ENCODE measurements at places on chromosomes 3 and 15.

GRCh38 chr3:106421909-106422308 lies 553.1 kb upstream of the CBLB start:
- DNase-seq, result no peak

- no peak for DNase-seq
These were observed 85.9 kb upstream of the CSPG5 start for GRCh38 chr3:47664519-47664918.

- no peak for DNase-seq
These were observed 13.2 kb downstream of the P2RY14 start for GRCh38 chr3:151265166-151265565.

DNA sequence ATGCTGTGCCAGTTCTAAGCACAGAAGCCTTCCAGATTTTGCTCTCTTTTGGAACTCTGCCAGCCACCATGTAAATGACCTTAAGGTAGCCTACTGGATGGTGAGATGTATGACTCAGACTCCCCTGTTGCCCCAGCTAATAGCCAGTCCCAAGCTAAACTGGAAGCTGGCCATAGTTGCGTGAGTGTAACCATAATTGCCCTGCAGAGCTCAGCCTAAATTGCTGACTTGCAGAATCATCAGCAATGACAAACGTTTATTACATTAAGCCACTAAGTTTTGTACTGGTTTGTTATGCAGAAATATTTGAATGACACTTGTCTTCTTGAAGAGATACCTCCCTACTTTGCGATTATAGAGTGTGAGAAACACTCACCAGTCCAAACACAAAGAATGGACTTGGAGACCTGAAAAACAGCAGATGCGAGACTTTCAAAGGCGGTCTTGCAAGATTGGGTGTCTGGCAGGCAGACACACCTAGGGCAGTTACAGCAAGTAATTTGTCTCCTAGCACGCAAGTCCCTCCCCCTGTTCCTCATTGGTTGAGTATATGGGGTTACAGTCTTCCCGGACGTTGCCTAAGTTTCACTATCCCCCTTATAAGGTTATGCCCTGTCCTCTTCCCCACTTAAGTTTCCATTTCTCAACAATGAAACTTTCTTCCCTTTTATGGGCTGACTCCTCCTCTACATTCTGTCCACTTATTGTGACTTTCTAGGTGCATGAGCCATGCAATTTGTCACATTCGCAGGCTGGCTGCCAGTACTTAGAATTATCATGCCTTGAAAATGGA lies 83.6 kb upstream of the XCR1 start:
- DNase-seq, result no peak

- no peak for DNase-seq
These were observed 181.4 kb downstream of the CACNA2D3 start for GRCh38 chr3:54303517-54304375.

DNA sequence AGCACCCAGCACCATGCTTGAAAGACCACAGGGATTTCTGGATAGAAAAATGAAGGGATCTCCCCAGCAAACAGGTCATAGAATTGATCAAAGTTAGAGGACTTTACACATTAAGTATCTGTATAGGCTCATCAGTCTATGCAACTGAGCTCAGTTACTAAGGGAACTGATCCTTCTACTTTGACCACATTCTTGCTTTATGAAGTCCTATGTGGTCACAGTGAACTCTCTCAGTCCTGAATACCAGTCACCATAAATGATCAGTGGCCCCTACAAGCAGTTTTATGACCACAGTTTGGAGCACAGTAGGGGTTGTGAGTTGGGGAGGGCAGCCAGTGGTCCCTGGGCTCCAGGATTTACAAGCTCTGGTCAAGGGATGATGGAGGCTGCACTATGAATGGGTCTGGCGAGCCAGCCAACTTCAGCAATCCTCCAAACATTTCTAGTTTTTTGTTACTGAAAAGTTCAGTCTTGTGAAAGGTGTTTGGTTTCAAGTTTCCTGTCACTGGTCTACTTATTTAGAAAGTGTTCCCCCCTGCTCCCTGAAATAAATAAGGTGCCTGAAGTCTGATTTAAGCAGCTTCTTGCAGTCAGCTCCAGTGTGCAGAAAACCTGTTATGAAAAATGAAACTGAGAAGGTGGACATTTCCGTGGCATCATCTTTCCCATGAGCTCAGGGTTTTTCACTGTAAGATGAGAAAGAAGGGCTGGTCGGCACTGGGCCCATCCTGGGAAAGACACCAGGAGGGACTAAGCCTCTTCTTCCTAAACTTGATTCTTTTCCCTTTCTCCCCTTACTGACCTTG lies 75.5 kb downstream of the DAPK2 start:
- DNase-seq, result no peak

GRCh38 chr3:182233957-182234356 lies 522.2 kb downstream of the SOX2 start:
- no peak for DNase-seq

GRCh38 chr3:76872999-76873398 lies 166.9 kb upstream of the ROBO2 start:
- no peak for DNase-seq

DNA sequence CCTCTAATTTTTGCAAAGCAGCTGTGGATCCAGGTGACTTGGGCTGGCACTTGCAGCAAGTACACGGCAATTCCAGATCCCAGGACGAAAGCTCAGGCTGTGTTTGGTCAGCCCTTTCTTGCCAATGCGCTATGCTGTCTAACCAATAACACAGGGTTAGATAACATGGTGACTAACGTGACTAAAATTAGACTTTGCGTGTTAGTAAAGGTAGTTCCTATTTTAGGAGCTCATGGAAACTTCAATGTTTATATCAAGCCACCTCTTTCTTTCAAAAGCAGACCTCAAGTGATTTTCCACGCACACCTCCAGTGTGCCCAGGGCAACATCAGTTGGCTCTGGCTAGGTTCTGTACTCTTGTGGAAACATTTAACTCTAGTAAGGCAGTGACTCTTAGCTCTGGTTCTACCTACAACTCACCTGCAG lies 32.5 kb downstream of the CDCP1 start:
- no peak for DNase-seq

DNA sequence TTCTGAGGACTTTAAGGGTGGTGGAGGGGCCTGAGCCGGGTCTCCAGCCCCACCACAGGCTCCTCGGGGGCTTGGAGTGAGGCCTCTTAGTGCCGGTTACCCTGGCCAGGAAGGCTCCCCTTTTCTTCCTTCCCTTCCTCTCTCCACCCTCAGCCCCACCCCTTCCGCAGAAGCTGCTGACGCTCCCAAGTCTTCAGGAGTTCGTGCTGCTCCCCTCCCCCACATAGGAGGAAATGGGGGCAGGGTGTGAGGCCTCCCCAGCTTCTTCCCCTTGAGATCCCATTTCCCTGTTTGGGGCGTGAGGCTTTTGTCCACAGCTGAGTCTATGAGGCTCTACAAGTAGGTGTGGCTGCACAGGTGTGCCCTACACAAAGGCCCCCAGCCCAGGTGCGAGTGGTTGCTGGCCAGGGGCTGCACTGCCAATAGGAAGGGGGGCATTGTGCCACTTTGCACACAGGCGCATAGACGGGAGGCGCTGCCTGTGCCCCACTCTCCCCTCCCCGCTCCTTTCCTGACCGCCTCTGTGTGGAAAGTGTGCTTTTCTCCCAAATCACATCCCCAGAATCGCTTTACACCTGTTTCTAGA lies 915 bp upstream of the CALML4 start:
- no peak for DNase-seq

DNA sequence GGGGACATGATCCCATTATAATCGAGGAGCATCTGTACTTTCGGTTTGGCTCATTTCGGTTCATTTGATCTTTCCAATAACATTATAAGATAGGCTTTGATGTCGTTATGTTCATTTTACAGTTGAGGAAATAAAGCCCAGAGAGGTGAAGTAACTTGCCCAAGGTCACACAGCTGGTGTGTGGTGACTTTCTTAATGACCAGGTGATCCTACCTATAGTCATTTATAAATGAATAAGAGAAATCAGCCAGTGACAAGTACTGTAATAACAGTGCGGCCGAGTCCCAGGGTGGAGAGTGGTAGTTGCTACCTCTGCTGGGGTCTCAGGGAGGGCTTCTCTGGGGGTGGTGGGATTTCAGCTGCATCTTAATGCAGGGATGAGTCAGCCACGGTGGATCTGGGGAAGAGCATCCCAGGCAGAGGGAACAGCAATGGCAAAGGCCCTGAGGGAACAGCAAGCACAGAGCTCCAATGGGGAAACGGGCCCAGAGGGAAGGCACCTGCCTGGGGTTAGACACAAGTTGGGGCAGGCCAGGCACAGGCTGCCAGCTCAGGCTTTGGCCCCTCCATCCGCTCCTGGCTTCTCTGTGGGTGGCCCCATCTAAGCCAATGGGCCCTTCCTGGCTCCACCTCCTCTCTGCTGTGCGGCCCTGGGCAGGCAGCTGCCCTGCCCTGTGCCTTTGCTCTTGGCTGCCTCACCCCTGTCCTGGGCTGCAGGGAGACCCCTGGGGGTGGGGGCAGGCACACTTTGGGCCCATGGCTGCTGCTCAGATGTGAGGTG lies 1.1 kb upstream of the FBLN2 start:
- no peak for DNase-seq

DNA sequence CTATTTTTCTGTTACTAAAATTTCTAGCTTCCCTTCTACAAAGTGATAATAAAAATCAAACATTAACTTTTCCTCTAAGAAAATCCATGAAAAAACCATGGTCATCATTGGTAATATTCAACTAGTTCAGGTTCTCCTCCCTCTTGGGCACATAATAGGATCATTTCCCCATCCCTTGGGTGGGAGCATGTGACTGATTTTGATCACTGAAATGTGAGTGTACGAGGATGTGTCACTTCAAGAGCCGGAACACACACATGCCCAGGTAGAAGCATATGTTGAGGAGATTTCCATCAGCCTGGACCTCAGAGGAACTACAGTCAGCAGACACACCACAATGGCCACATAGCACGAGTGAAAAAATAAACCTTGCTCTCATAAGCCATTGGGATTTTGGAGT lies 36.1 kb downstream of the AP3S2 start:
- no peak for DNase-seq

DNA sequence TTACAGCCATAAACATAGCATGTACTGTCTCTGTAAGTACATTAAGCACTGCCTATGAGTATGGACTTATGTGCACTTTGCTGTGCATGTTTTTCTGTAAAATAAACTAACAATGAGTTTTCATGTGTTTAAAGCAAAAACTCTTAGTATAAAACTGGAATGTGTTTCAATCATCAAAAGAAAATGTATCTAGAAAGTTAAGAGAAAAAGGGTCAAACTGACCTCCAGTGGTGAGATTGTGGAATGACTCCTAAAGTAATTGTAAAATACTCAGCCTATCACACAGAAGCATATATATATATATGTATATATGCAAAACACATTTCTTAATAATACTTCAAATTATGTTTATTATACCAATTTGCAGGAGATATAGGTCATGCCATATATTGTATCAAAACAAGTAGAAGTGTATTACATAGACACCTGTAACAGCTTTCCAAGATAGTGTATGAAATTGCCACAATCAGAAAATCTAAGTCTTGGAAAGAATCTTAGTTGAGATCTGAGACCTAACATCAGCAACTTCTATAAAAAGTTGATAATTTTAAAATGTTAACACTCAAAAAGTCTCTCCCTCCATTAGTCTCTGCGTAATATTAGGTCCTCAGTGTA lies 199.6 kb downstream of the FMN1 start:
- no peak for DNase-seq

Data from stimulated activated CD8-positive, alpha-beta memory T cell treated with anti-CD3 and anti-CD28 coated beads, Interleukin-15, amount 100 ng/mL, for 1 hour (primary cell).